T-helper 1 cell (primary cell): ENCODE measurements at places on chromosomes 5 and 9.

GRCh38 chr5:59128646-59129290, 545.9 kb downstream of the RAB3C start:
- no peak for DNase-seq

DNA sequence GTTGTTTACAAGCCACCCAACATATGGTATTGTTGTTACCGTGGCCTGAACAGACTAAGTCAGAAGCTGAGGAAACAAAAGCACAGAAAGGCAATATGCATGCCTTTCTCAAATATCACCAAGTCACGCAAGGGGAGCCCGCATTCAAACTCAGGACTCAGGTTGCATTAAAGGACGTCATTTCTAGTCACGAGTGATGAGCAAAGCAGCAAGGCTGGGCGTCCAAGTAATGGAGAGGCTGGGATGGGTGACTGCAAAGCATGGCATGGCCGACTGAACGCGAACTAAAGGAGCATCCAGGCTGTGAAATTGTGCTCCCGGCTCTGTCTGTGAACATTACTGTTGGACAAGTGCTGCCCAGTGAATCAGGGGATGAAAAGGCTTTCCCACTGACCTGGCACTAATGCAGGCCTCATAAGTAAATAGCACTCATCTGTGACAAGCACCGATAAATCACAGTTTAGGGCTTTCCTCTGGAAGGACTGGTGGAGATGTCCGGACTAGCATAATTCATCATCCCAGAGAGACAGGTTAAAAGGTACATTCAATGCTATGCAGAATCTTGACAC, 202.8 kb downstream of the SPOCK1 start:
- no peak for DNase-seq

- DNase-seq: no peak
These were observed 10.0 kb downstream of the INSYN2B start for GRCh38 chr5:169970339-169970738.

- DNase-seq: no peak
These were observed 316.5 kb downstream of the BNC2 start for GRCh38 chr9:16553869-16554540.

DNA sequence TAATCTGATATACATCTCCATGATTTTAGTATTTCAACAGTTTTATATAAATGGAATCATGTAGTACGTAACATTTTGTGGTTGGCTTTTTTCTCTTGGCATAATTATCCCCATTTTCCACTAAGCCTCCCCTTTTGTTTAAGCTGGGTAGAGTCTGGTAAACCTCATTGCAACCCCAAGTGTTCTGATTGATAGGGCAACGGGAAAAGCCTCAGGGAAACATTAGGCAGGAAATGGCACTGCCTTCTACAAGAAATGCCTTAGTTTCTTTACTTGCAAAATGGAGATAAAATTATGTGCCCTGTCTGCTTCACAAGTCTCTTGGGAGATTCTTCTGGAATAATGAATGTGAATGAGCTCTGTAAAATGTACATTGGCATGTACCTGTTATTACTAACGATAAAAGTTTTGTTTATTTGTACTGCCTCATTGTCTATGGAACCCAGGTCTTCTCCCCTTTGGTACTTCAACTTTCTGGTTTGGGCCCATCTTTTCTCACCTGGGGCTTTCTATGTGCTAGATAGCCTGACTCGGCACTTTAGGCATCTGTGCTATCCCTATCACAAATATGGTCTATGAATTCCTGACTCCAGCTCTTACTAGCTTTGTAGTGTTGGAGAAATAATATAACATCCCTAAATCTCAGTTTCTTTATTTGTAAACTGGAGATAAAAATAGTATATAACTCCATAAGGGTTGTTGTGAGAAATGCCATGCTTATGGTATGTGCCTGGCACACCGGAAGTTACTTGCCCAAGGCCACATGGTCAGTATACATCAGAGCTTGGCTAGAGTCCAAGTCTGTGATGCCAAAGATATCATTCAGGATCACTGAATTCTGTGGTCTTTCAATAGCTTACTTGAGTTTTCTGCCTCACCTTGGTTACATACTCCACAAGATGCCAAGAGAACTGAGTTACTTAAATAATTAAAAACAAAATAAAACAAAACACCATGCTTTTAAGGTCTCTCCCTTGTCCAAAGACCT, 48.2 kb upstream of the ZNF169 start:
- no peak for DNase-seq

DNA sequence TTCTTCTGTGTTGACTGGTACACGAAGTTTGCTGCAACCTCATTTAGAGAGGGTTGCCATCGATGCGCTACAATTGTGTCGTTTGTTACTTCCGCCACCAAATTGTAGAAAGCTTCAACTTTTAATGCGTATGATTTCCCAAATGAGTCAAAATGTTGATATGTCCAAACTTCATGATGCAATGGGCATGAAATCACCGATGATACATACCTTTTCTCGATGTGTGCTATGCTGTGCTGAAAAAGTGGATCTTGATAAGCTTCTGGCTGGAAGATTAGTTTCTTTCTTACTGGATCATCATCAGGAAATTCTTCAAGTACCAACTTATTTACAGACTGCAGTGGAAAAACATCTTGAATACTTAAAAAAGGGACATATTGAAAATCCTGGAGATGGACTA, 65.7 kb downstream of the TMEM38B start:
- DNase-seq: no peak

- DNase-seq: no peak
These were observed 16.1 kb downstream of the SLC45A2 start for GRCh38 chr5:33968211-33969005.

DNA sequence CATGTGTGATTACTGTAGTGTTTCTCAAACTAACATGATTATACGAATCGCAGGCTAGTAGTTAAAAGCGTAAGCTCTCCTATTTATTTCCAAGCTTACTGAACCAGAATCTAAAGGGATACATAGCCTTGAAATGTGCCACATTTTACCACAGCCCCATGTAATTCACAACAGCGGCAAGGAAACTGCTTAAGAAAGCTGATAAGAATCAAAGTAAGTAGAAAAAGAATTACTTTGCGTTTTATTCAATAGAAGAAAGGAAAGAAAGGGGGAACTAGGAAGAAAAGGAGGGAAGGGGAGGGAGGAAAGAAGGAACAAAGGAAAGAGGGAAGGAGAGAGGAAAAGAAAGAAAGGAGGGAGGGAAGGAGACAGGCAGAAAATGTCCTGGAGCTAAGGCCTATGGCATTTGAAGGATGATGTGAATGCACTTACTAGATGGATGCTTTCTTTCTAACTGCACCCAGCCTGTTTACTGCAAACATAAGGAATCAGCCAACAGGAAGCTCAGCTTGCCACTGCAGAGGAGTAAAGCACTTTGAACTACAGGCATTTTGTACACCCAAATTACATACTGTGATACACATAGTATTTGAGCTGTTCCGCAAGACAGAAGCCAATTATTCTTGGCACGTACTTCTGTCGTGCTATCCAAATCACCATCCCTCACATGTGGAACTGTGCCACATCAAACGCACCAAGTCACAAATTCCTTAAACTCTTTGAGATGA, 521.7 kb downstream of the RAB3C start:
- DNase-seq: no peak

DNA sequence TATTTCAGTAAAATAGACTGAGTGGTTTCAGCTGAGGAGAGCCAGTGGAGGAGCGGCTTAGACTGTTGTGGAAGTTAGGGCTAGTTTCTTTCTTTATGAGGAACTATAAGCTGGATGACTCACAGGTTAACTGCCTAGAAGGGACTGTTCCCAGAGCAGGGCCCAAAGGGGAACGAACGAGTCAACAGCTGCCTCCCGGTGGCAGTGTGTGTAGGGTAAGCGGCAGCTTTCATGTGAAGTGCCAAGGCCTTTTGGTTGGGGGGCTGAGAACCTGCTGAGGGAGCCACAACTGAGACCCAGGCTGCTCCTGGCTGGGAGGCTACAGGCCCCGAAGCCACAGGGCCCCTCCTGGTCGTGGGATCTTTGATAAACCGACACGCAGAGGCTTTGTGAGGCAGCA, 7.0 kb downstream of the SQSTM1 start:
- DNase-seq: no peak

DNA sequence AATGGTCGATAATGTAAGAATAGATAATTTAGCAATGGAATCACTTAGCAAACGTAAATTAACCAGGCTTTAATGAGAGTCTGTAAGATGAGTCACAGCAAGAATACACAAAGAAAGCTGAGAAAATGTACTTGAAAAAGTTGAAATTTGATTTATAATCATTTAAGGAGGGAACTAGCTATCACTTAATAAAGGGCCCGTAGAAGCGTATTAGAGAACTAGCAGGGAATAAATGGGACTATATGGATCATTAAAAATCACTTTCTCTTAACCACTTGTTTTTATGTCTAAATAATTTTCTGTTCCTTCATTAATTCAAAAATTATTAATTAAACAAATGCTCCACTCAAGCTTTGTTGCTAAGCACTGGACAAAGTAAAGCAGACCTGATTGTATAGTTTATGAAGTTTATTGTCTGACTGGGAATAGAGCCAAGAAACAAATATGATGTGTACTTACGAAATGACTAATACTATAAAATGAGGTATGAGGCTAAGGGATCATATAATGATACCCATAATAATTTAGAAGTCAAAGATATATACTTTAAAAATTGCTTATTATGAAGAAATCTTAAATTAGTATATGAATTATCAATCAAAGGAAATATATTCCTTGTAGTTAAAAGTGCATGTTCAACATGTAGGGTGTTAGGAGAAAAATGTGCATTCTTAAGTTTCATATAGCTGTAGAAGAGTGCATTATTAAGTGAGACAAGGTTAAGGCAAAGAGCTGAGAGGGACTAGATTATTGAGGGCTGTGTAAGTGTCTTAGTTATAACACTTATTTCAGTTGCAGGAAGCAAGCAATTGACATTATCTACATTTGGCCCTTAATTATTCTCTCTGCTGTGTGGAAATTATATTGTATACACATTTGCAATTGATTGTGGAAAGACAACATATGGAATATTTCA, 196.8 kb downstream of the PRDM9 start:
- DNase-seq: no peak

DNA sequence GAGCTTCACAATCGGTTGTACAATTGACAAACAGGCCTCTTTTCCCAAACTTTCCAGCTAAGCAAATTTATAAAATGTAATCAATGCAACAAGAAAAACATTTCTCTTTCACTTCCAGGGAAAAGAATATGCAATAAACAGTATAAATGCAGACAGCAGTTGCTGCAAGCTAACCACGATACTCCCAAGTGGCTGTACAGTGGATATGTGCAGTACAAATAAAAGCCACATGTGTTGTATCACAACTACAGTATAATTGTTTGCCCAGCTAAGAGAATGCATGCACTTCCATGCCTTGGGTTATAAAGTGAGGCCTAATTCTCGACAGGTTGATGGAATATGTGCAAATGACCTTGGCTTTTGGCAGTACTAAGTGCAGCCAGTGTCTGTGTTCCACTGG, 16.7 kb upstream of the PDCL start:
- no peak for DNase-seq

- DNase-seq: no peak
These were observed 1.9 kb downstream of the LRRC19 start for GRCh38 chr9:27003426-27004077.

GRCh38 chr5:134139377-134139851, 24.9 kb downstream of the TCF7 start:
- DNase-seq: no peak

GRCh38 chr9:94159069-94159939, 75.0 kb downstream of the PTPDC1 start:
- DNase-seq: no peak
